SW 1271 (cell line): ENCODE measurements at places on chromosomes 7 and 10.

GRCh38 chr10:132826524-132827422 is 40.8 kb upstream of the NKX6-2 start:
- no peak for DNase-seq

GRCh38 chr7:151274936-151275812 is 26.7 kb upstream of the SMARCD3 start:
- DNase-seq = no peak

DNA sequence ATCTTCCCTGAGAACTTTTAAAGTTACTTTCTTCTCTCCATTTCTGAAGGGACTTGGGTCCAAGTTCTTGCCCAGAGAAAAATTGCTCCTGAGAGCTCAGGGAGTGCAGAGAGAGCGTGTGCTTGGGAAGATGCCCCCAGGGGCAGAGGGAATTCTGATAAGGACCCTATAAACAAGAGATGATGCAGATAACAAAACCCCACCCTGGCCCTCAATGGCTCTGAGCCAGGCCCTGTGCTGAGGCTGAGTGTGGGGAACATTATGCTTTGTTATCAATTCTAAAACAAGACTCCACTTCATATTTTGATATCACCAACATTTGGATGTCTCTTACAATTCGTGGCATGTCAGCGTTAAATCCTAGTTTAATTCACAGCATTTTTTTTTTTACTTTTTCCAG is 34.4 kb upstream of the HABP2 start:
- no peak for DNase-seq

DNA sequence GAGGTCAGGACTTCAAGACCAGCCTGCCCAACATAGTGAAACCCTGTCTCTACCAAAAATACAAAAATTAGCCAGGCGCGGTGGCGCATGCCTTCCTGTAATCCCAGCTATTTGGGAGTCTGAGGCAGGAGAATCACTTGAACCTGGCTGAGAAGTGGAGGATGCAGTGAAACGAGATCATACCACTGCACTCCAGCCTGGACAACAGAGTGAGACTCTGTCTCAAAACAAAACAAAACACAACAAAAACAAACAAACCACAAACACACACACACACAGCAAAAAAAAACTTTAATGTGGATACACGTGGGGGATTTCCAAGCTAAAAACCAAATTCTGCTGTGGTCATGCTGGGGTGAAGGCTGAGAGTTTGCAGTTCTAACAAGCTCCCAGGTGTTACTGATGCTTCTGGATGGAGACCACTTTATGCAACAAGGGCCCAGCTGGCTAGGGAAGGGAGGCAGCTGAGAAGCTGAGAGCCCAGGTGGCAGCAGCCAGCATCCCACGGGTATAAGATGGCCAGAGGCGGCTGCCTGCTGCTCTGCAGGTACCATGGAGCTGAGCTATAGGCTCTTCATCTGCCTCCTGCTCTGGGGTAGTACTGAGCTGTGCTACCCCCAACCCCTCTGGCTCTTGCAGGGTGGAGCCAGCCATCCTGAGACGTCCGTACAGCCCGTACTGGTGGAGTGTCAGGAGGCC is at the start of gene ZP3:
TSS of gene ZP3 (plus strand) at position 538 of the 699 bp plus-strand sequence. CDS start at position 553, 15 bp downstream.
- DNase-seq = no peak

- DNase-seq = no peak
These were observed 675 bp downstream of the SLC4A2 start for GRCh38 chr7:151060113-151060415.
